Karpas-422 (cell line): ENCODE measurements at places on chromosomes 1 and 21. TPM values are rescaled to one million over a fixed set of nuclear protein-coding genes. Genes with fewer than 3 reads are reported as not detected.

GRCh38 chr1:102420034-102420433 lies 423.3 kb upstream of the OLFM3 start:
- H3K36me3 ChIP-seq = no peaks in the 10 kb centered on the region
- no peak for DNase-seq
- H3K27ac ChIP-seq = no peak overlapping the region
- H3K27me3 ChIP-seq = no peaks in the 10 kb centered on the region

Gene MYOC
- total RNA-seq = not detected in 2 replicates

Gene ICOSLG
- total RNA-seq = 0.37 and 0.83 TPM in 2 replicates

- H3K36me3 ChIP-seq = no peaks in the 10 kb centered on the region
- DNase-seq = no peak
- no peak overlapping the region for H3K4me3 ChIP-seq
- no peak overlapping the region for H3K27ac ChIP-seq
These were observed 192.9 kb upstream of the VAMP3 start for GRCh38 chr1:7578206-7578605.

- no peaks in the 10 kb centered on the region for H3K27me3 ChIP-seq
- H3K4me1 ChIP-seq = no peaks in the 10 kb centered on the region
- no peak for DNase-seq
- H3K27ac ChIP-seq = no peak overlapping the region
- H3K4me3 ChIP-seq = no peak overlapping the region
These were observed 38.8 kb upstream of the EPHA8 start for GRCh38 chr1:22524481-22524880.

DNA sequence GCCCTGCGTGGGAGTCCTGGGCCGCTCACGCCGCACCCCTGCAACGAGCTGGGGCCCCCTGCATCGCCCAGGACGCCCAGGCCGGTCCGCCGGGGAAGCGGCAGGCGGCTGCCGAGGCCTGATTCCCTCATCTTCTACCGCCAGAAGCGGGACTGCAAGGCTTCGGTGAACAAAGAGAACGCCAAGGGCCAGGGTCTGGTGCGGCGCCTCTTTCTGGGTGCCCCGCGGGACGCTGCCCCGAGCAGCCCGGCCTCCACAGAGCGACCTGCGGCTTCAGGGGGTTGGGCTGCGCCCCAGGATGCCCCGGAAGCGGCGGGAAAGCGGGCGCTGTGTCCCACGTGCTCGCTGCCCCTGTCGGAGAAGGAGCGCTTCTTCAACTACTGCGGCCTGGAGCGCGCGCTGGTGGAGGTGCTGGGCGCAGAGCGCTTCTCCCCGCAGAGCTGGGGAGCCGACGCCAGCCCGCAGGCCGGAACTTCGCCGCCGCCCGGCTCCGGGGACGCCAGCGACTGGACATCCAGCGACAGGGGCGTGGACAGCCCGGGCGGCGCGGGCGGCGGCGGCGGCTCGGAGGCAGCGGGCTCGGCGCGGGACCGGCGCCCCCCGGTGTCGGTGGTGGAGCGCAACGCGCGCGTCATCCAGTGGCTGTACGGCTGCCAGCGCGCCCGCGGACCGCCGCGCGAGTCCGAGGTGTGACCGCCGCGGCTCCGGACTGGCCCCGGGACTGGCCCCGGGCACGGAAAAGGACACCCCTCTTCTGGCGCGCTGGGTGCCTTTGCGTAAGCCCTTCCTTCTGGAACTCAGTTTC lies 2.7 kb downstream of the FAM110D start:
- no peaks in the 10 kb centered on the region for H3K27me3 ChIP-seq
- no peak overlapping the region for H3K4me3 ChIP-seq
- no peak overlapping the region for H3K27ac ChIP-seq
- DNase-seq = no peak

DNA sequence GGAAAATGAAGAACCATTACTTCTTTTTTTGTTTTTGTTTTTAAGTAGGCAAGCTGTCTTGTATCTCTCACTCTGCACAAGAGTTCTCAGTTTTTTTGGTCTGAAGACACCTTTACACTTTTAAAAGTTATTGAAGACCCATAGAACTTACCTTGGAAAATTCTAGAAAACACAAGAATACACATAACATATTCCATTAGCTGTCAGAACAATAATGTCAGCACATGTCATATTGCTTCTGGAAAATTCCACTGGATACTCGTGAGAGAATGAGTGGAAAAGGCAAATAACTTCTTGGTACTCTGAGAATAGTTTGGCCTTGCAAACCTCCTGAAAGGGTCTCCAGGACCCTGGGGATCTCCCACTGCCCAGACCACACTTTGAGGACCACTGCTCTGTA lies 4.8 kb downstream of the FBXO28 start:
- no peaks in the 10 kb centered on the region for H3K27me3 ChIP-seq
- H3K4me3 ChIP-seq = no peak overlapping the region
- no peak for DNase-seq
- H3K4me1 ChIP-seq = peaks cover 18% of the 10 kb centered on the region
- no peak overlapping the region for H3K27ac ChIP-seq
- peaks cover 11% of the 10 kb centered on the region; the same call in 1 of the 2 replicates for H3K36me3 ChIP-seq

Gene SYPL2
- not detected in 2 replicates for total RNA-seq

DNA sequence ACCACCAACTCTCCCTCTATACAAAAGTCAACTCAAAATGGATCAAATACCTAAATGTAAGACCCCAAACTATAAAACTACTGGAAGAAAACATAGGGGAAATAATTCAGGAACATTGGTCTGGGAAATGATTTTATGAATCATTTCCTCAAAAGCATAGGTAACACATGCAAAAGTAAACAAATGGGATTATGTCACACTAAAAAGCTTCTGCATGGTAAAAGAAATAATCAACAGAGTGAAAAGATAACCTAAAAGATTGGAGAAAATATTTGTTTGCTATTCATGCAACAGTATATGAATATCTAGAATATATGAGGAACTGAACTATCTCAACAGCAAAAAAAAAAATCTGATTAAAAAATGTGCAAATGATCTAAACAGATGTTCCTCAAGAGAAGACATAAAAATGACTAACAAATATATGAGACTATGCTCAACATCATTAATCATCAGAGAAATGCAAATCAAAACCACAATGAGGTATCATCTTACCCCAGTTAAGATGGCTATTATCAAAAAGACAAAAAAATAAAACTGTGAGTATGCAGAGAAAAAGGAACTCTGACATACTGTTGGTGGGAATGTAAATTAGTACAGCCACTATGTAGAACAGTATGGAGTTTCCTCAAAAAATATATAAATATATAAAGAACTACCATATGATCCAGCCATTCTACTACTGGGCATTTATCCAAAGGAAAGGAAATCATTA lies 47.8 kb downstream of the VCAM1 start:
- no peak for DNase-seq
- H3K36me3 ChIP-seq = no peaks in the 10 kb centered on the region
- no peak overlapping the region for H3K27ac ChIP-seq
- H3K4me1 ChIP-seq = peaks cover 7% of the 10 kb centered on the region
- no peak overlapping the region for H3K4me3 ChIP-seq
- H3K27me3 ChIP-seq = no peaks in the 10 kb centered on the region

GRCh38 chr1:41420351-41420750 lies 59.1 kb downstream of the FOXO6 start:
- no peak for DNase-seq
- no peaks in the 10 kb centered on the region for H3K36me3 ChIP-seq
- no peaks in the 10 kb centered on the region for H3K27me3 ChIP-seq
- H3K4me3 ChIP-seq = no peak overlapping the region

Gene SDC3
- total RNA-seq = 0.04 and 0.94 TPM in 2 replicates

- H3K4me1 ChIP-seq = no peaks in the 10 kb centered on the region
- H3K4me3 ChIP-seq = no peak within 1 kb of the TSS
- H3K36me3 ChIP-seq = no peaks in the 10 kb centered on the region
- no peak within 1 kb of the TSS for H3K27ac ChIP-seq
- H3K27me3 ChIP-seq = no peaks in the 10 kb centered on the region
These were observed at the start of gene TTC22 for GRCh38 chr1:54800899-54801759. Gene TTC22 (minus strand): TSS chr1:54801323. CDS start chr1:54801163, 160 bp downstream.

DNA sequence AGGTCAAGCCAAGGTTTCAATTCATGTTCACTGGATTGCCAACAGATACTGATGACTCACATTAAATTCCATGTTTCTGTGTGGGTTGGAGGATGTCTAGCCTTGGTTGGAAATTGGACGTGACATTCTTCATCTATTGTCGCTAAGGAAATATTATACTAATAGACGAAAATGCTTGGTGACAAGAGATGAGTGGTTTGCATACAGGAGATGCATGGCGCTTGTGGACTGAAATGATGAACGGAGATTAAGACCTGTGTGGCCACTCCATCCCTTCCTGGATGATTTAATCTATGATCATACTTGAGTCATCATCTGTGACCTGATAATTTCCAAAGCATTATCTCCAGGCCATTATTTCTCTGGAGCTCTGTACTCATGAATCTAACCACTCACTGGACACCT lies 97.0 kb upstream of the CD34 start:
- H3K27me3 ChIP-seq = no peaks in the 10 kb centered on the region
- H3K4me3 ChIP-seq = no peak overlapping the region
- no peak for DNase-seq
- no peaks in the 10 kb centered on the region for H3K36me3 ChIP-seq
- H3K4me1 ChIP-seq = no peaks in the 10 kb centered on the region

Gene APCS
- total RNA-seq = not detected in 2 replicates

GRCh38 chr1:1291023-1291528 lies 10.8 kb downstream of the SCNN1D start:
- DNase-seq = no peak
- no peak overlapping the region for H3K27ac ChIP-seq
- H3K36me3 ChIP-seq = no peaks in the 10 kb centered on the region

Gene CHIT1
- total RNA-seq = 0.89 and 15.2 TPM in 2 replicates
